ENCODE measurements at places on chromosomes 16 and 17.

DNA sequence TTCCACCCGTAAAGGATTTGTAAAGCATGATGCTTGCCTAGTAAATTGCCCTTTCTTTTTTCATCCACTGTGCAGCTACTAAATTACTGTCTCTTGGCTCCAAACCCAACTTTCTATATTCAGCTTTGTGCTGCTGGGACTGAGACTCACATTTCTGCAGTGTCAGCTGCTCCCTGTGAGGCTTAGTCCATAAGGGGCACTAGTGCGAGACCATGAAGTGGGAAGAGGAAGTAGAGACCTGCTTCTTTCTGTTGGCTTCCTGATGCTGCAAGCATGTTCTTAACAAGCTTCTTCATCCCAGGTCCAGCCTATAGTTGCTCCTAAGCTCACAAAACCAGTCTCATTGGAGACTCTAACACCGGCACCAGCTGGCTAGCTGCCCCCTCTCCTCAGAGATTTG is 74.9 kb upstream of the HS3ST2 start:
- DNase-seq: no peak

GRCh38 chr17:77531641-77532040 is 390.9 kb downstream of the SEC14L1 start:
- DNase-seq: no peak

- no peak for DNase-seq
These were observed 82.9 kb upstream of the CBX4 start for GRCh38 chr17:79922116-79922601.

GRCh38 chr17:57622683-57623433 is 122.2 kb downstream of the CCDC182 start:
- DNase-seq: no peak

DNA sequence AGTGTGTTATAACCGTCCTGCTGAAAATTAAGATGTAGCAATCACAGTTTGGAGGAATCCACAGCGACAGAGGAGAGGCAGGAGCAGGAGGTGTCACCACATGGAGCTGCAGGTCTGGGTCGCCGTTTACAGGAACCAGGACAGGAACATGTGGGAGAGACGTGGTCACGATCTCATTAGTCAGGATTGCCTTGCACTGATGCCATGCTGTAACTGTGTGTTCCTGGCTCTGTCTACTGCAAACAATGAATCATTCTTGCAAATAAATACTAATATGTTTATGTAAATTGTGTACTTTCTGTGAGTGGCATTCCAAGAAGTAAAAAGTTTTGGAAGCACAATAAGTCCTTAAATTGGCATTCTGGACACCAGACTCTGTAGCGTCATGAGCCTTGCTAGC is 271.8 kb downstream of the CPPED1 start:
- no peak for DNase-seq

- no peak for DNase-seq
These were observed 971 bp downstream of the MINK1 start for GRCh38 chr17:4833941-4834680.

DNA sequence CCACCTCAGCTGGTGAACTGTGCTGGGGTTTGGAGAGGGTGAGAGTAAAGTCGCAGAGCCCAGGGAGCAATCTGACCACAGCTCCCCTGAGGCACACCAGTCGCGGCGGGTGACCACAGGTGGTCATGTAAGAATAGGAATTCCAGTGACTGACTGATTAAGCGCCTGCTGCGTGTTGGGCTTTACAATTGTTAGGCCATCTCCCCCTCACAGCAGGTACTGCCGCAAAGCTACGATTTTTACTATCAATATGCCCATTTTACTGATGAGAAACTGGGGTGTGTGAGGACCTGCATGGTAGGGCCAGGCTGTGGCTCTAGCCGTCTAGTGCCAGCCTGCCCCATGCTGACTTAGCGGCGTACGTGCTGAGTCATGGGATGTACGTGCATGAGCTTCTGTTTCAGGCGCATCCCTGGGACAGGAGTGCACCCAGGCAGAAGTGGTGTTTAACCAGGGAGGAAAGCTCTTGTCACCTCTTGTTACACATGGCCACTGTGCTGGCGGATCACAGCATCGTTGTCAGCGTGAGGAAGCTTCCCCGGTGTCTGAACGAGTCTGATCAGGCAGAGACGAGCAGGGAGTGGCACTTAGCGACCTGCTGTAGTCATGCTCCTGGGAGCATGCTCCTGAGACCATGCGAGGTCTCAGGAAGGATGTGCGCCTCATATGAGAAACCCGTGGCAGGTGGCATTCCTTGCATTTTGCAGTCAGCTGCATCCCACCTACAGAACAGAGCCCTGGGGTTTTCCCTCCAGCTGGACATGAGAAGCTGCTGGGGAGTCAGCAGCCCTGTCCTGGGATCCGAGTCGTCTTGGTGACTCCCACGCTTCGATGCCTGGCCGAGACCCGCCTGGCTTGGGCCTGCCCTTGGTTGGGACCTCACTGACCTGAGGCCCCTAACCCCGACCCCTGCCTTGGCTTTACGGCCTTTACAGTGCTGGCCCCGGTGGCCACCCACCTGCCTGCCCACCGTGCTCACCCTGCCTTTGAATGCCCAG is 163.7 kb upstream of the CHMP6 start:
- DNase-seq: no peak

DNA sequence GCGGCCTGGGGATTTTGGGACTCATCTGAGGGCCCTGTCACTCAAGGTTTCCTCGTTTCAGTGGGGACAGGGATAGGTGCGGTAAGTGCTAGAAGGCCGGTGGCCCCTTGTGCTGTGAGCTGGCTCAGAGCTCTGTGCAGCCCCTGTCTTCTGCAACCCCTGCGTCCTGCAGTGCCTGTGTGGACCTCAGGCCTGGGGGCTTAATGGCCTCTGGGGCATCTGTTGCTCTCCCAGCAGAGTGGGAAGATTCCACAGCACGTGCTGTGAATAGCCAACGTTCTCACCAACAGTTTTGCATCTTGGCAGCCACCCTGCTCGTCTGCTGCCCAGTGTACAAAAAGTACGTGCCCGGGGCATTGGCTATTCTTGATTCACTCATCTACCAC is 4.9 kb downstream of the FOXC2 start:
- no peak for DNase-seq

- no peak for DNase-seq
These were observed 129.5 kb downstream of the CDH13 start for GRCh38 chr16:82756283-82756599.

- no peak for DNase-seq
These were observed 14.6 kb upstream of the SREBF1 start for GRCh38 chr17:17851103-17852002.

GRCh38 chr16:74825016-74825415 is 50.4 kb upstream of the FA2H start:
- no peak for DNase-seq

- DNase-seq: no peak
These were observed 38.4 kb downstream of the TOM1L2 start for GRCh38 chr17:17933775-17934174.

DNA sequence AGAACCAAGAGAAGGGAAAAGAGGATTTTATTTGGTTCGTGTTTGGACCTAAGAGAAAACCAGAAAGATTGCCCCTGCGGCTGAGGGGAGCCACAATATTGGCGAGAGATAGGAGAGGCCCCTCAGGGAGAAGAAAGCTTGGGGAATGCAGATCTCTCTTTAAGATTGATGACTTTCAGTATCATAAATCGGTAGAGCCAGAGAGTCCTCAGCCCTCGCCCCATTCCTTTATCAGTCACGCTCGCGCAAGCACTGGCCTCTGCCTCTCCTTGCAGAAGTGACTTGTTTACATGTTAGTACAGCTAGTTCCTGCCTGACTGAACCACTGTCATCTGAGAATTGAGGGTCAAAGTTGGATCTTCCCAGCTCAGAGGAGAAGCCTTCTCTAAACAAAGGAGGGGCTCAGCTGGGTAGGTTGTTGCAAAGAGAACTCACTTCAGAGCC is 21.5 kb upstream of the KRT19 start:
- no peak for DNase-seq
